ENCODE measurements at places on chromosomes 12 and 14.

- no peak for DNase-seq
Observed at GRCh38 chr14:30971586-30971985, 53.9 kb upstream of the AP4S1 start.

DNA sequence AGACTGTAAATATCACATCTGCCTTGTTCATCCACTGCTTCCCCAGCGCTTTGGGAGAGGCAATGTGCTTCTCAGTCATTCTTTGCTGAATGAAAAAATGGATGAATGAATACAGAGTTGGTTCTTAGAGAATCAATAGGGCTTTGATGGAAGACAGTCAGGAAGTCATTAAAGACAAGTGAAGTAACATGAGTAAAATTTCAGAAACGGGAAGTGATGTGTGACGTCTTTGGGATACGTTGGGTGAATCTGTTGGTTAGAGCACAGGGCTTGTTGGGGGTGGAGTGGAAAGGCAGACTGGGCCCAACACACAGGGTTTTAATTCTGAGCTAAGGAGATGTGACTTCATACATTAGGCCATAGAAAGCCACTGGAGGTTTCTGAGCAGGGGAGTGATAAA lies 39.0 kb upstream of the NRXN3 start:
- DNase-seq: no peak

DNA sequence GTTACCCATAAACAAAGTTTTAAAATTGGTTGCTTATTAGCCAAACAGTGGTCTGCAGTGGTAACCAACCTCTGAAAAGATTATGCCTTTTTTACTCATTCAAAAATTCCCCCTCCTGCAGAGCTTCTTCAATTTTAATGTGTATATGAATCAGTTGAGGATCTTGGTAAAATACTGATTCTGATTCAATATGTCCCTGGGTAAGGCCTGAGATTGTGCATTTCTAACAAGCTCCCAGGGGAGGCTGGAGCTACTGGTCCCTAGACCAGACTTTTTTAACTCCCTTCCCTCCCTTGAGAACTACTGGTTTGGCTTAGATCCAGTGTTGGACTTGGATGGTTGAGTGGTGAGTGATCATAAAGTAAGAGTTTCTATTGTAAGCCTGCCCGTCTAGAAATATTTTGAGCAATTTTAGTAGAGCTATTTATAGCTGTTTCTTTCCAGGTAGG lies 90.2 kb downstream of the FUT8 start:
- DNase-seq: no peak

DNA sequence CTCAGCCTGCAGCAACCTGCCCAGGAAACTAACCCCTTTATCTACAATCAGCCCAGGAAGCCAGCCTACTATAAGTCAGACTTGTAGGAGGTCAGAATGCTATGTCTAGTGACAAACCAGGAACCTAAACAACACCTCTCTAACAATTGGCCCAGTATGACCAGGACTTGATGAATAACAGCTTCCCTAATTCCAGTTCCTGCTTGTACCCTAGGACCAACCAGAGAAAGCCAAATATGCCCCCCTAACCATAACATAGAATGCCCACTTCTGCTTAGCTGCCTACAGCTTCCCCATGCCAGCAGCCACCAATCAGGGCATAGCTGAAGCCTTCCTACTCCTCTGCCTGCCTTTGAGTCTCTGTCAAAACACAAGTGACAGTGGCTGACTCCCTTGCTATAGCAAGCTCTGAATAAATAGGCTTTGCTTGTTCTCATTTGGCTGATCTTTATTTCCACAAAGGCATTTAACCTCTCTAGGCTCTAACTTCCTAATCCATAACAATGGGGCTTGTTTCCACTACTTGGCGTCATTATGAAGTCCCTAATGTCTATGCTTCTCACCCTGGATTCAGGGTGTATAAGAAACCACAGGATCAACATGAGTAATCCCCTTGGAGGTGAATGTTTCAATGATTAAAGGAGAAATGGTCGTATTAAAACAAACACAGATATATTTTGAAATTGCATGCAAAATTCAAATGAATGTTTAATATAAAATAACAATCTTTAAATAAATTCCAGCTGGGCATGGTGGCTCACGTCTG lies 220.2 kb downstream of the ANO6 start:
- no peak for DNase-seq

DNA sequence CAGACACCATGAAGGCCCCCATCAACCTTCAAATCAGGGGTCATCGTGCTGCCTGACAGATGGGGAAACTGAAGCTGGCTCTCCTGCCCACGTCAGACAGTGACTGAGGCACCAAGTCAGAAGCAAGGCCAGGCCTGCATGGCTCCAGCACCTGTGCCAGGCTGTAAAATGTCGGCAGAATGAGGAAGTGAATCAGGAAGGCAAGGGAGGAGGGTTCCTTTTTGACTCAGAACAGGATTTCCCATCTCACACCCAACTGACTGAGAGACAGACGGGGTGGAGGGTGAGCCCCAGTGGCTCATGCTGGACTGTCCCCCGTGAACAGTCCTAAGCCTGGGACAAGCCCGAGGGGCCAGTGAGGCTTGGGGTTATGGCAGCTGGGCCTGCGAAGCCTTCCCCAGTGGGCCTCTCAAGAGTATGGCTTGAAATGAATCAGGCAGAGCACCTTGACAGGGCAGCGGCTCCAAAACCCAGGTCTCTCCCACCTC lies 20.9 kb downstream of the SYNE3 start:
- DNase-seq: no peak

- DNase-seq: no peak
Observed at GRCh38 chr14:49766839-49767238, 1.1 kb upstream of the KLHDC2 start.

DNA sequence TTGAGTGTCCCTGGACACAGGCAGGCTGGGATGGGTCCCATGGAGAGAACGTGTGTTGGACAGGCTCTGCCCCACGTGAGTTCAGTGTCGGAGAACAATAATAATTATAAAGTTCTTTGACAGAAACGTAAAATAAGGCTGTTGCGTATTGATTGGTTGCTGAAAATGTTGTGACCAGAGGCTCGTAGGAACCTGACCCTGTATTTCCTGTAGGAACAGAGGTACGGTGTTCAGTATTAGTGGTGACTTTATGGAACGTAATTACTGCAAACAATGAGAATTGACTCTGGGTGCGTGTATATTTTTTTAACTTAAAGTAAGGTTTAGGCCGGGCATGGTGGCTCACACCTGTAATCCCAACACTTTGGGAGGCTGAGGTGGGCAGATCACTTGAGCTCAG lies 7.8 kb downstream of the MTA1 start:
- DNase-seq: no peak

- no peak for DNase-seq
Observed at GRCh38 chr12:19447386-19447785, 8.1 kb downstream of the AEBP2 start.

DNA sequence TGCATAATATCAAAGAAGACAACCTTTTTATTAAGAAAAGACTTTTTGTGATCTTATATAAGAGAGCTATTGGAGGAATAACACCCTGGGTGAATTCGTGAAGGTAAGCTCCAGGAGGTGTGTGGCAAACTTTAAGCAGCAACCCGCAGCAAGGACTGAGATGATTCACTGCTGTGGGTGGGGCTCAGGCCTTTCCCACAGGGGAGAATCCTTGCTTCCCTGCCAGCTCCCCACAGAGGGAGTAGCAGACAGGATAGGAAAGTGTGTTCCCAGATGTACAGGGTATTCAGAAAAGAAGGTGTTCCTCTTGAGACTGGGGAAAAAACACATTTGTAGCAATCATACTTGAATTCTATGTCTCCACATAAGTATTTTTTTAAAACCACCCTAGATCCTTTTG lies 9.2 kb downstream of the NDUFA12 start:
- peak; percentile 39 for DNase-seq

DNA sequence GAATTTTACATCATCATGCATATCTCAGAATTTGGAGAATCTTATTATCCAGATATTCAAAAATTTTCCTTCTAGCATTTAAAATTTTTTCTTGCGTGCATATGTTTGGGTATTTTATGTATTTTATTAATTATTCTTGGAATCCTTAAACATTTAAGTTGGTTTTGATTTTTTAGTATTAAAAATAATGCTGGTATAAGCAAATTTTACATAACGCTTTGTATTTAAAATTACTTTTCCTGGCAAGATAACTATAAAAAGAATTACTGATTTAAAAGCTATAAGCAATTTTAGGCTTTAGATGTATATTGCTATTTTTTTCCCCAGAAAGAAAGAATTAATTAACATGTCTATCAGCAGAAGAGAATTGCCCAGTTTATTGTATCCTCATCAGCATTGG lies 224.6 kb upstream of the STXBP6 start:
- no peak for DNase-seq

GRCh38 chr12:39872425-39872824 lies 233.5 kb downstream of the SLC2A13 start:
- no peak for DNase-seq

DNA sequence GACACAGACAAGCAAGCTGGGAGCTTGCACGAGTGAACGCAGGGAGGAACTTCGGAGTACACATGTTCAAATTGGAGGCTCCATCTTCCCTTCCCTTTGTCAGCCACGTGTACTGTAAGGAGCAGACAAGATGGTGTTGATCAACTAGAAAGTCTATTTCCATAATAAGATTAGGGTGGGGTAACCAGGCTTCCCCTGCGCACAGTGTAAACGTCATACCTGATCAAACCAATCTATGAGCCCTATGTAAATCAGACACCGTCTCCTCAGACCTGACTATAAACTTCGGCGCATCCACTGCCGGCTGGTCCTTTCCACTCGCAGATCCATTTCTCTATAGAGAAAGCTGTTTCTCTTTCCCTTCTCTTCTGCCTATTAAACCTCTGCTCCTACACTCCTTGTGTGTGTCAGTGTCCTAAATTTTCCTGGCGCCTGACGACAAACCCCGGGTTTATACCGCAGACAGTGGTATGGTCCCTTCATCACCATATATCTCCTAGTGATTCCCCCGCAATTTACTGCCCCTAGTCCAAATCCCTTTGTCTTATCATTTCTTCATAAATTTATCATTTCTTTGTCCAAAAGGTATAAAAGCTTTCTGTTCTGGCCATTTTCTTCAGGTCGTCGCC lies 7.5 kb upstream of the ETFBKMT start:
- DNase-seq: no peak

DNA sequence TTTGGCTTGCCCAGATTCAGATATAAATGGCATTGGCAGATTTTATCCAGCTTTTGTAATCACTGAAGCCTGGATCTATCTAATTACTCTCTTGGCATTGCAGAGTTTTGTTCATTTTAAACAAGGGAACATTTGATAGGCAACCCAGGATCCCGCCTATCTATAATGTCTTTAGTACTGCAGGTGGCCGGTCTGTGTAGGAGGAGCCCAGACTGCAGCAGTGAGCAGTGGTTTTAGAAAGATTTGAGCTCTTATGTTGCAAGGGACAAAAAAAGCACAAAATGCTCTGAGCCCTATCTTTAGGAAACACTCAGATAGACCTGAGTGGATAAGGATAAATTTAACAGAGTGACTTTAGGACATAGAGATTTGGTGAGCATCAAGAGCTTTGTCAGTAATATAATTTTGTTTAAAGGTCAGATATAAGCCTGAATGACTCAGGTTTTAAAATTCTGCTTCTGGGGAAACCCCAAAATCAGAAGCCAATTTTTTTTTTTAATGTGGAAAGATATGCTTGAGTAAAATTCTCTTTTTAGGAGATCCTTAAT lies 165.5 kb downstream of the SLC5A8 start:
- DNase-seq: no peak

DNA sequence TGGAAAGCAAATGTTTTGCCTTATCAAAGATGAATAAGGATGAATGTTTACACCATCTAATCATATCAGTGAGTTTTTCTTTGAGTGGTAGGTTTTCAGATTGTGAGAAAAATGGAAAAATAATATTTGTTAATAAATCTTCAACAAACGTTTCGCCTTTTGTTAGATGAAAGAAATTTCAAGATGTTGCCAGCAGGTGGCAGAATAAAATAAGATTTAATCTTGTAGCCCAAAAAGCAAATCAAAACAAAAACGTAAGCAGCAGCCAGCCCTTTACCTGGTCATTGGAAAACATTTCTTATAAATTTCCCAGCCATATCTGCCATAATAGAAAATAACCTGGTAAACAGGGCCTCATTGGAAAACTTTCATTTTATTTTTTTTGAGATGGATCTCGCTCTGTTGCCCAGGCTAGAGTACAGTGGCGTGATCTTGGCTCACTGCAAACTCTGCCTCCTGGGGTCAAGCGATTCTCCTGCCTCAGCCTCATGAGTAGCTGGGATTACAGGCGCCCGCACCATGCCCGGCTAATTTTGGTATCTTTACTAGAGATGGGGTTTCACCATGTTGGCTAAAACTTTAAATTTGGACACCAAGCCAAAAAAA lies 15.4 kb upstream of the TMEM120B start:
- no peak for DNase-seq

DNA sequence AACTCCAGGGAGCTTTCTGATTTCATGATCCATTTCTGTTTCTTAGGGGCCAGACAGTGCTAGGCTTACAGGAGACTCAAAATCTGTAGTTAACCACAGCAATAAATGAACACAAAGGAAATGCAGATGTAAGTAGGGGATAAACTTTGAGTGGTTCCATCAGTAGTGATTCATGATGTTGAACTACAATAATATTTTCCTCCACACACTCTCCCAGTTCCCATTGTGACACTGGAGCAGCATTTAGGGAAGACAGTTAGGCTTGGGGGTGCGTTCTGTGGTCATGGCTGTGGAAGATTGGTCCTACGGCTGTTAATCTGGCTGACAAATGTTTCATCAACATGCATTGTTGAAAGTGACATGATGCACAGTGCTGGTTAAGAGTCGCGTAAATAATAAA lies 66.9 kb downstream of the HMGA2 start:
- DNase-seq: no peak

DNA sequence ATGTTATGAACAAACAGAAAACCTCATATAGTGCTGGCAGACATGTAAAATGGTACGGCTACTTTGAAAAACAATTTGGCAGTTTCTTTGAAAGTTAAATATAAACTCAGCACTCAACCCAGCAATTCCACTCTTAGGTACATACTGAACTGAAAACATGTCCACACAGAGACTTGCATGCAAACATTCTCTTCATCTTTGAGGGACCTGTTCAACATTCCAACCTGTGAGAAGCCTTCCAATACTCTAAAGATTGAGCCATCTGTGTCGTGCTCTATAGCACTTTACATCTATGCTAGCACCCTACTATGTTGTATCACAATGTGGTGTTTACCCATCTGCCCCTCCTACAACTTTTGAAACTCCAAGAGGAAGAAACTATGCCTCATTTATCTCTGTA lies 79.3 kb downstream of the DNAI7 start:
- no peak for DNase-seq

GRCh38 chr12:30696103-30696408 lies 387 bp upstream of the IPO8 start:
- DNase-seq: no peak

DNA sequence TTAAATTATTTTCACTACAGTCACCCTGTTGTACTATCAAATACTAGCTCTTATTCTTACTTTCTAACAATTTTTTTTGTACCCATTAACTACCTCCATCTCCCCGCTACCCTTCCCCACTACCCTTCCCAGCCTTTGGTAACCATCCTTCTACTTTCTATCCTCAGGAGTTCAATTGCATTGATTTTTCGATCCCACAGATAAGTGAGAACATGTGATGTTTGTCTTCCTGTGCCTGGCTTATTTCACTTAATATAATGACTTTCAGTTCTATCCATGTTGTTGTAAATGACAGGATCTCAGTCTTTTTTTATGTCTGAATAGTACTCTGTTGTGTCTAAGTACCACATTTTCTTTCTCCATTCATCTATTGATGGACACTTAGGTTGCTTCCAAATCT lies 117.8 kb downstream of the FIGNL2 start:
- no peak for DNase-seq

Measured in smooth muscle cell of the brain vasculature (primary cell).